Activated CD4-positive, alpha-beta memory T cell treated with anti-CD3 and anti-CD28 coated beads, Interleukin-2, amount 10 ng/mL, durations not matched to agents 7 days and 5 days (primary cell): ENCODE measurements at places on chromosomes 11 and 22.

DNA sequence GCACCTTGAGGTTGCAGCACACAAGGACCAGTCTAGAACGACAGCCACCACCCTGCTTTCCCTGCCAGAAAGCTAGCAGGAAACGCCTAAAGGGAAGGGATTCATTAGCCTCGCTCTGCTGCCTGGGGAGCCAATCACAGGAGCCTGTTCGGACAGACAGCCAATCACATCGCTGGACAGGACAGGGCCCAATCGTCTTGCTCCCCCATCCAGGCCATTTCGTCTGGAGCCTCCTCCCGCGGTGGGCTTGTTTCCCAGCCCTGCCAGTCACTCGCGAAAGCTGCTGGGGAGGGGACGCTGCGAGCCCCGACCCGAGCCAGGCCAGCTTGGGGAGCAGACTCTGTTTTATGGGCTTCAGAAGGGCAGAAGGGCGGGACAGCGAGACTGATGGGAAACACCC is 79.8 kb upstream of the NCAM1 start:
- DNase-seq = no peak

- DNase-seq = peak; percentile 59
Measured at GRCh38 chr22:42299586-42300258, 29.3 kb upstream of the TCF20 start.

GRCh38 chr22:19515654-19516377 is 8.4 kb downstream of the CLDN5 start:
- no peak for DNase-seq

DNA sequence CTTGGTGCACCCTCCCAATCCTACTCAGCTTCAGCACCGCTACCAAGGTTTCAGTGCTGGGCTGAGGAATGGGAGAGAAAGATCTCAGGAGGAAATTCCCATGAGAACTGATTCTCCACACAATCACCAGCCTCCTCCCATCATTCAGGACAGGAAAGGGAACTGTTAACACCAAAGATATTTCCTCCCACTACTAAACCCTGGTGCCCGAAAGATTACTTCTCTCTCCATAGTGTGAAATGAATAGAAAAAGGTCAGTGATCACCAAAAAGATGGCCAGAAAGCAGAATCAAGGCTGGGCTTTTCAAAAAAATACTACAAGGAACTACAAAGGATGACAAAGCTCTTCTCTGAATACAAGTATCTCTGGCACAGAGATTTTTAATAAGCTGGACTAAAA is 26.1 kb downstream of the TCIRG1 start:
- DNase-seq = no peak

DNA sequence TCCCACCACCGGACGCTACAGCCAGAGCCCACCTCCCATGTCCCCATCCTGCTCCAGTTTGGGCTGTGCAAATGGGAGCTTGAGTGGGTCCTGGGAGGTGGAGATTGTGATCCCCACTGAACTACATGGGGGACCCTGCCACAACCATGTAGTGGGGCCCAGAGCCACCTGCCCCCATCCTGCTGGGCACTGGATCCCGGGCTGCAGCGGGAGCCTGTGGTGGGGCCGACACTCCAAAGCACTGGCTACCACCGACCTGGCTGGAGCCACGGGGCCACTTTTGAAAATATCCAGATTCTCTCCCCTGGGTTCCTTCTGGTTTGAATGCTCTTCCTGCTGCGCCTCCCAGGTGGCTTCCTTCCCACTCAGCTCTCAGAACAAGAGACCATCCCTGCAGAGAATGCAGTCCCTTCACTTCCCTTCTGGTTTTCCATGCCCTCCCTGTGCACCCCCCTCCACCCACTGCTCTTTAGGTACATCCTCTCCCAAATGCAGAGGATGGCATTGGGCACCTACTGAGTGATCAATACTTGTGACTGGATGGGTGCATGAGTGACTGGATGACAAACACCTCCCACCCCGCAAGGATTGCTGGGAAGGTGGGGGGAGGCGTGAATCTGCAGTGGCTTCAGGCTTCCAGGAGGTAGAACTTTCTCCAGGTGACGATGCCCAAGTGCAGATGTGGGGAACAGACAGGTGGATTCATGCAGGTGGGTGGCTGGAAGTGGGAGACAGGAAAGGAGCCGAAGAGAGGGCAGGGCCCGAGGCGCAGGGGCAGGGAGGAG is 846 bp upstream of the UNC93B1 start:
- DNase-seq = no peak

- DNase-seq = peak; percentile 57
Measured at GRCh38 chr11:47152953-47153950, 23.4 kb downstream of the ARFGAP2 start.

DNA sequence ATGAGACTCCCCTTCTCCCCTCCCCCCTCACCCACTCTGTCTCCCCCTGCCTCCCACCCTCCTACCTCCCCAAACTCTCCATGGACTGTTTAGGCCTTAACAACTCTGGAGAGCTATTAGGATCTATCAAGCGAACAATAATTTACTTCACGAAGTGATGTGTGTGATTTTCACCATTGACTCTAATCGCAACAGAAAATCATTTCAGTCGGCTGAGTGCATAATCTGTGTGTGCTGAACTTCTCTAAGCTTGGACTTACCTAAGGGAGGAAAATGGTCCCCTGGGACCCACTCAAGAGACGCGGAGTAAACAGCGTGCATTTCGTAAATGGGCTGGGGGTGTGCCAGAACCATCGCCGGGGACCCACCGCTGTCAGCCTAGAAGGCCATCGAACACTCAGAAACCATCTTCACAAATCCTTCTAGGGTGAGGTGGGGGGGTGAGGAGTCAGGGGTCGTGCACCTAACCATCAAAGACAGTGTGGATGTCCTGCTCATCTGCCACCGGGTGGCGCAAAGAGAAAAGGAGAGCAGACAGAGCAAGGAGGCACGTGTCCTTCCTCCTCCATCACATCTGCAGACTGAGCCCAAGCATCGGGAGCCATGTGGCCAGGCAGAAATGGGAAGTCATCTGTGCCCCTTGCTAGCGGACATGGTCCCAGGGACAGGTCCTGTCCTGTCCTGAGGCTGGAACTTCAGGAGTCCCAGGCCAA is 62.1 kb upstream of the NUP50 start:
- DNase-seq = peak; percentile 50
